ENCODE measurements at places on chromosomes 1 and 21. TPM values are rescaled to one million over a fixed set of nuclear protein-coding genes. Genes with fewer than 3 reads are reported as not detected.

- ATAC-seq, result no peak
Observed at GRCh38 chr1:78501203-78501602, 10.4 kb downstream of the PTGFR start.

The BCL2L15 gene
- total RNA-seq, result 8.4 TPM

DNA sequence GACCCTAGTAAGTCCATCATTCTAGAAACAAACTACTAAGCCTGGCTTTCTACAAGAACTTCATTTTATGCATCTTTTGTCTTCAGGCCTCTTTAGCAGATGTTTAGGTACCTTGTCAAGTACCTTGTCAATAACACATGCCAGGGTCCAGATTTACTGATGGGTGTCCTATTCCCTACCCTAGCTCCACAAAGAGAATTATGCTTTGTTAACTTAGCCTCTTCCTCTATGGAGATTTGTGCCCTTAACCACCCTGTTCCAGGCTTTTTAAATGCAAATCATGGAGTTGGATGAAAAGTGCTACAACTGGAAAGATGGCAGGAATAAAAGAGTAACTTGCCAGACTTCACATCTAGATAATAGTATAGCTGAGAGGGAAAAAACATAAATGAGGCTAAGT lies 42.7 kb downstream of the SPATA46 start:
- no peak for ATAC-seq

DNA sequence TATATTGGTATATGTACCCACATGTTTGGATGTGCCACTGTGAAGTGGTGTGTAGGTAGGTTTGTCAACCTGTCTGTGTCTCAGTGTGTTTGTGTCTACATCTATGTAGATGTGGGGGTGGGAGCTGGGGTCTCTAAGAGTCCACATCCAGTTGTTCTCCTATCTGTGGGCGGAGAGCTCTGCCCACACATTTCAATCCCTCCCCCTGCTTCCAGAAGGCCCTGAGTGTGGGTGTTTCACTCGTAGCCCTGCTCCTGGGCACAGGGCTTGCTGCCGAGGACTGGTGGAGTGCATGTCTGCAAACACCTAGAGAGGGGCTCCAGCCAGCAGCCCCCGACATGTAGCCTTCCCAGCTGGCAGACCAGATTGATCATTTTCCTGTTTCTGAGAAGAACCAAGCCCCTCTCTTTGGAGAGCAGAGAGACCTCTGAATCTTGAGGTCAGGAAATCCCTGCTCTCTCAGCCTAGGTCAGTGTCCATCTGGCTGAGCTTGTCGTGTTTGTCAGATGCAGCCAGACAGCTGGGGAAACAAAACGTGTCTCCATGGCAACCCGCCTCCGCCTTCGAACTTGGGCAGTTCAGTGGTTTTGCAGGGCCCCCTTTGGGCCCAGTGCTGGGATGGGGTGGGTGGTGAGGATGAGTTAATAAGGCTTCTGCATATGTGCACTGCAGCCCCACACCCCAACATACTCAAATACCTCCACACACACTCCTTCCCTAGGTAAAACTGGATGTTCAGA lies 31.2 kb upstream of the SYNC start:
- ATAC-seq, result no peak

DNA sequence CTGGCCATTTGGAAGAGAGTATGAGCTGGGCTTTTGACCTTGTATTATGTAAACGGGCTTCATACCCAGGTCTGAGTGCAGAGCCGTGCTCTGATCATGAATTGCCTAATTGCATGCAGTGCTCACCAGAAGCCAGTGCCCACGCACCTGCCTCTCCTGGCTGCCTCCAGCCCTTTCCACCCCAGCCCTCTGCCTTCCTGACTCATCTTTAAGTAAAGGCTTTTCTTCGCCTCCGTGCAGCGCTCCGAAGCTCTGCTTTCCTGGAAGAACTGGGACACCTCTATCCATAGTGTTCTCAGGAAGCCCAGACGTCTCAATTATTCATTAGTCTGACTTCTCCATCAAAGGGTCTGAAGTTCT lies 413.7 kb downstream of the PTPRU start:
- ATAC-seq, result peak; percentile 54

All from esophagus mucosa (tissue), 1 donor.